ENCODE measurements at places on chromosomes 3 and 15. TPM values are rescaled to one million over a fixed set of nuclear protein-coding genes. Genes with fewer than 3 reads are reported as not detected.

Gene NR2E3
- 0.16 TPM for total RNA-seq

Gene GOLGA6L10
- 0.69 TPM for total RNA-seq

Gene C3orf20
- 0.05 TPM for total RNA-seq

Gene C3orf85
- total RNA-seq: not detected

Gene PATL2
- total RNA-seq: 0.24 TPM

Gene TMEM212
- not detected for total RNA-seq

Gene UBAP1L
- 1.1 TPM for total RNA-seq

Gene STAB1
- total RNA-seq: 0.05 TPM

Gene ZNF660
- total RNA-seq: not detected

Gene SV2B
- total RNA-seq: 0.05 TPM

Gene MTHFS
- total RNA-seq: 102 TPM

Gene GP5
- not detected for total RNA-seq
